ENCODE measurements at places on chromosomes 12 and 14. TPM values are rescaled to one million over a fixed set of nuclear protein-coding genes. Genes with fewer than 3 reads are reported as not detected.

The RNASE2 gene
- not detected for total RNA-seq

- no peaks in the 10 kb centered on the region for H3K4me1 ChIP-seq
- no peaks in the 10 kb centered on the region for H3K36me3 ChIP-seq
- H3K27me3 ChIP-seq, result no peaks in the 10 kb centered on the region
Measured at GRCh38 chr12:100675432-100675831, 101.9 kb downstream of the GAS2L3 start.

The ANG gene
- total RNA-seq, result 0.39 TPM

GRCh38 chr12:16454481-16454880 lies 107.0 kb downstream of the MGST1 start:
- H3K4me3 ChIP-seq, result no peak overlapping the region
- no peaks in the 10 kb centered on the region for H3K36me3 ChIP-seq
- no peaks in the 10 kb centered on the region for H3K4me1 ChIP-seq
- no peaks in the 10 kb centered on the region for H3K27me3 ChIP-seq

DNA sequence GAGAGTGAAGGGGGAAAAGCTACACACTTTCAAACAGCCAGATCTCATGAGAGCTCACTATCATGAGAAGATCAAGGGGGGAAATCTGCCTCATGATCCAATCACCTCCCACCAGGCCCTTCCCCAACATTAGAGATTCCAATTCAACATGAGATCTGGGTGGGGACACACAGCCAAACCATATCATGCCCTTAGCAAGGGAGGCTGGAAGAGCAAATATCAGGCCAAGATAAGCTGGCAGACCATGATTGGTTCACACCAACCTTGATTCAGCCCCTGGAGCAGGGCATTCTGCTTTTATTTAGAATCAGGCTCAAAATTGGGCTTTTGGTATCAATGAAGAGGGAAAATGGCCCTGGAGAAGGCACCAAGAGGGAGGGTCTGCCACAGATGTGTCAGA lies 137.4 kb downstream of the PRKCH start:
- DNase-seq, result no peak
- no peak overlapping the region for H3K4me3 ChIP-seq
- peaks cover 53% of the 10 kb centered on the region for H3K4me1 ChIP-seq
- H3K27me3 ChIP-seq, result no peaks in the 10 kb centered on the region
- peaks cover 69% of the 10 kb centered on the region for H3K36me3 ChIP-seq

DNA sequence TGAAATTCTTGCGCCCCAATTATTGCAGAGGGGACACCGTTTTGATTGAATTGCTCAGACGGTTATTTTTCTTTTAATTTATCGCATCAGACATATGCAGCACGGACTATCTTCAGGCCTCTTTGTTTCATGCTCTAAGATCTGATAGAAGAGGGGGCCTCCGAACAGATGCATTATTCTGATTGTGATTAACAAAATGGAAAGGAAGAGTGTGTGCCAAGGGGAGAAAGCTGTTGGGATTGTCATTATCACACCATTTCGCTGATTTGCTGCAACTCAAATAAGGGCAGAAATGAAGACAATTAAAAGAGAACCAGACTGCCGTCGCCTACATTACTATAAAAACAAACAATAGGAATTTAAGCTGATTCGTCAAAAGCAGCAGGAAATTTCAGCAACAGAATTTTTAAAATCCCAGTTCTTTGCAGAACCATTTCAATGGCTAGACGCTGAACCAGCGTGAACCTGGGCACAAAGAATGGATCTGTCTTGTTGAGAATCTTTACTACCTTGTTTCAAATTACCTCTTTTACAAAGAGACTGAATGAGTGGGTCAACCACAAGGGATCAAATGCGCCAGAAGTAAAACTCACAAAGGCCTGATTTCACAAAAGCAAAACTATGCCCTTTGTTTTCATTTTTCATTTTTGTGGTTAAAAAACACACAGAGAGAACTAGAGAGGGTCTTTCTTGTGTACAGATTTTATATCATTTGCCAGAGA lies 30.6 kb downstream of the TMEM132D start:
- H3K27me3 ChIP-seq, result no peaks in the 10 kb centered on the region
- H3K4me1 ChIP-seq, result no peaks in the 10 kb centered on the region
- H3K27ac ChIP-seq, result no peak overlapping the region
- no peak overlapping the region for H3K4me3 ChIP-seq

DNA sequence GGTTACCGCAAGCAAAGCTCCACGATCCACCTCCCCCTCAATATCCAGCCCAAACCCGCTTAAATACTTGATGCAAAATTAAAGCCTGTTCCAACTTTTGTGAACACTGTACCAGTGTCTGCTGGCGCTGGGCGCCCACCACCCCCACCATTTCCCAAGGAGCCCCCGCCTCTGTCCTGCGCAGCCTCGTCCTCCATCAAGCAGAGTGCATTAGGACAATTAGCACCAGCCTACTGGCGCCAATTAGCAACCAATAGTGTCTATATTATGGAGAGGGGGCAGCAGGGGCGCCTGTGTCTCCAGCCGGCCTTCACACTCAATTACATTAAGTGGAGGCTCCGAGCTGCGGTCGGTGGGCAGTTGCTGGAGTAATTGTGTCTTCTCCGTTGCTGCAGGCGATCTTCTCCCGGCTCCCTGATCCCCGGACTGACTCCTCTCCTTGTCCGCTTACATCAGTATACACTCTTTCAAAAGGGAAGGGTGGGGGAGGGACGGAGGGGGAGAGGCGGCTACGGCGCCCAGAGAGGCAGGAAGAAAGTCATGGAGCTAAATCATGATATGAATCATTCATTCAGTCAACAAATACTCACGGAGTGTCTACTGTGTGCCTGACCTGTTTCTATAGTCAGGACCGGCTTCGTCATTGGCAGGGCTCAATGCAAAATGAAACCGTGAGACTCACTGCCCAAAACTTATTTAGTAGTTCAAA lies 707.3 kb downstream of the MED13L start:
- H3K36me3 ChIP-seq, result no peaks in the 10 kb centered on the region
- no peak overlapping the region for H3K4me3 ChIP-seq
